Activated T-cell treated with anti-CD3 and anti-CD28 coated beads, Interleukin-2, amount 50 U/mL, for 1 hour (primary cell): ENCODE measurements at places on chromosomes 3 and 15.

GRCh38 chr3:15953841-15954240 is 156.1 kb upstream of the ANKRD28 start:
- DNase-seq, result no peak

DNA sequence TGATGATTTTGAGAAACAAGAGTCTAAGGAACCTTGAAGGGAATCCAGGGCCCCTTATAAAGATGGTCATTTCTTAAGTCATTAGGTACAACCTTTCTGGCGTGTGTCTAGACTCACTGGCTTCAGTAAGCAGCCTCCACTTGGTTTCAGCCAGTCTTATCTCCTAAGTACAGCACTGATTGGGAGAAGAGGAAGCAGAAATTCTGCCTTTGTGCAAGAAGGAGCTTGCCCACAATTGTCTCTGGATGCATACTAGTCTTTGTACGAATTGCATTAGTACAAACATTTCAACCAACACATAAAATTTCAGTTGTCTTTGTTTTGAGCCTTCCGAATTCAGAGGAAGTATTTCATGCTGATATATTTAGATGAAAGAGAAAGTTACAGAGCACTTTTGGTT is 139.4 kb downstream of the SLCO3A1 start:
- DNase-seq, result no peak

GRCh38 chr3:8851703-8852102 is 82.3 kb upstream of the OXTR start:
- DNase-seq, result no peak

DNA sequence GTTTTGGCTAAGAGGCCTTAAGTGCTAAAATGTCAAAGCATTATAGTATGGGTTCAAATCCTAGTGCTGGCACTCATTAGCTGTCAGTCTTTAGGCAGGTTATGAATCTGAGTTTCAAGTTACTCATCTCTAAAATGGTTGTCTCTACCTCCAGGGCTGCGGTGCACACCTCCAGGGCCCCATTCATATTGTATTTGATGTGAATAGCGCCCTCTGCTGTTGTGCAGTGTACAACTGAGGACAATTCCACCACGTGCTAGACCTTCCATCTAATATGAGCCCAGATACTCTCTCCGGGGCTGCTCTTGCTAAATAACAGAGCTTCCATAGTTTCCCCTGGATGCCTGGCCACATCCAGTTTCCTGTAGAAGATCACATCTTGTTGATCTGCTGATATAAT is 54.3 kb downstream of the OXNAD1 start:
- DNase-seq, result peak; percentile 70

- DNase-seq, result no peak
These were observed 408.9 kb upstream of the THBS1 start for GRCh38 chr15:39171944-39172368.

- no peak for DNase-seq
These were observed 60.1 kb downstream of the ATP10A start for GRCh38 chr15:25803036-25803435.

DNA sequence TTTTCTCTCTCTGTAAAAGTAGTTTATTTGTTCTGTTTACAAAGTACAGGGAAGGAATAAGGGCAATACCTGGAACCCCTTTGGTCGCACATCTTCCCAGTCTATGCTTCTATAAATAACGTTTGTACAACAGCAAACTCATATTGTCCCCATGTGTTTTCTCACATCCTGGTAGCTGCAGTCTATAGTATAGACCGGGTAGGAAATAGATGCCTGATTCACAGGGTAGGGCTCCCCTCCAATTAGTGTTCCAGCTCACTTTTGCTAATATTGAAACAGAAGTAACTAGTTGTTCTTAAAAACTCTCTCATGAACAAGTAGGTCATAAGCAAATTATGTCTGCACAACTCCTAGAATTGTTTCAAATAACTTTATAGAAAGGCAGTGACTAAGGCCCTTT is 17.7 kb downstream of the ATG7 start:
- no peak for DNase-seq

DNA sequence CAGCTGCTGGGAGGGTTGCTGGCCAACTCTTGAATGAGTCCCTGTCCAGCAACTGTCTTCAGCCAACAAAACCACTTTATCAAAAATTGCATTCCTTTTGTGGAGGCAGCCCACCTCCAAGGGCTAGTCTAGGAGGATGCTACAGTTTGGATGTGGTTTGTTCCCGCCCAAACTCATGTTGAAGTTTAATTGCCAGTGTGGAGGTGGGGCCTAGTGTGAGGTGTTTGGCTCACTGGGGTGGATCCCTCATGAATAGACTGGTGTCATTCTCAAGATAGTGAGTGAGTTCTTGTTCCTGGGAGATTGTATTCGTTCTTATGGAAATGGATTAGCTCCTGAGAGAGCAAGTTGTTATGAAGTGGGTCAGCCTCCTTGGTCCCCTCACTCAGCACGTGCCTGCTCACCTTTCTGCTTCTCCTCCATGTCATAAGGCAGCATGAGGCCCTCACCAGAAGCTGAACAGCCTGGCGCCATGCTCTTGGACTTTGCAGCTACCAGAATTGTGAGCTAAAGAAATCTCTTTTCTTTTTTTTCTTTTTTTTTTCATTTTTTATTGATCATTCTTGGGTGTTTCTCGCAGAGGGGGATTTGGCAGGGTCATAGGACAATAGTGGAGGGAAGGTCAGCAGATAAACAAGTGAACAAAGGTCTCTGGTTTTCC is 4.2 kb upstream of the RFC4 start:
- DNase-seq, result no peak

DNA sequence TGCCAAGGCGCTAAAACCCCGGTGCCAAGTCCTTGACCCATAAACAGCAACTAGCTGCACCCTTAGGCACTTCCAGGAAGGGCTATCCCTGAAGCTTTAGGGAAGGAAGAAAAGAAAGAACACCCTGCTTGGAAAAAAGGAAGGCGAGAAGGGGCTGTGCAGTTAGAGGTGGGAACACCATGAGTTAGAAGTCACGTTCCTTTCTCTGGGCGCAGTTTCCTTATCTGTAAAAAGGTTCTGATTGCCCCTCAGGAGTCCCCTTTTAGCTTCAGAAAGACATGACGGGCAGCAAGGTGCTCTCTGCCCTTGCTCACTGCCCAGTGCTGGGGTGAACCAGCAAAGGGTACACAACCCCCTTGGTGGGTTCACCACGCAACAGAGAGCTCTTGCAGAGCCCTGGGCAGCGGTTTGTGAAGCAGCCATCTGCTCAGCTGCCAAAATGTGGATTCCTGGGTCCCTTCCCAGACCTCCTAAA is 798 bp downstream of the GCHFR start:
- no peak for DNase-seq

- no peak for DNase-seq
These were observed 90.5 kb upstream of the CSPG5 start for GRCh38 chr3:47669026-47669749.
